COR-L47 (cell line): ENCODE measurements at places on chromosomes 1 and 21.

DNA sequence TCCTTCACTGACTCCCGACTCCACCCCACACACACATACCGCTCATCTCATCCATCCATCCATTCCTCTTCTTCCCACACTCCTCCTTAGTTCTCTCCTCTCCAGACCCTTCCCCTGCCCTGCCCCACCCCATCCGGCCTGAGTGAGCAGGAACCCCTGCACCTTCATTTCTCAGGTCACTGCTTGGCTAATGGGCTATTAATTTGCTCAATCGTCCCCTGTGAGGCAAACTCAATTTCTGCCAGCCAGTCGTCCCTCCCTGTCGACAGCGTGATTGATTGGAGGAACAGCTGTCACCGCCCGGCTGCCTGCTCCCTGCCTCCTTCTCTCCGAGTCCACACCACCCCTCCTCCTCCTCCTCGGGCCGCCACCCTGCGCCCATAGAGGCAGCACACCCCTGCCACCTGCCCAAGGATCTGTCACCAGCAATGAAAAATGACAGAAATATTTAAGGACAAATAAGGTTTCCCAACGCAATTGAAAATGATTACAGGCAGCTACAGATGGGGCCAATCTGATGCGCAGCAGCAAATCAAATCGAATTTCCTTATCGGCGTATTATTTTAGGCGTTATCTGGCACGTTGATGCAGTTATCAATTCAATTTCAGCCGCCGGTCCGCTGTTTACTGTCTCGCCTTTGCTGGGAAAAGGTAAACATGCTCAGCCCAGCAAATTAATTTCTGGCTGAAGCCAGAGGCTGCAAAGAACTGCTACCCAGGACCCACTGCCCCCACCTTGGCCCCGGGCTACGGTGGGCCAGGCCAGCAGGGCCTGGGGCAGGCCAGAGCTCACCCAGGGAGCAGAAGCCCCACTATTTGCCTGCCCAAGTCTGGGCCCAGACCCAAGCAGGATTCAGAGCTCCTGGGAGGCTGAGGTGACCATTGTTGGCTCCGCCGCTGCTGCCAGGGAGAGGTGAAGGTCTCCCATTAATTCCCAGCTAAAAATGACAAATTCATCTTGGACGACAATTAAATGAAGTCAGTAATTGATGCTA is 71.3 kb downstream of the TMEM53 start:
- DNase-seq: peak; percentile 39

DNA sequence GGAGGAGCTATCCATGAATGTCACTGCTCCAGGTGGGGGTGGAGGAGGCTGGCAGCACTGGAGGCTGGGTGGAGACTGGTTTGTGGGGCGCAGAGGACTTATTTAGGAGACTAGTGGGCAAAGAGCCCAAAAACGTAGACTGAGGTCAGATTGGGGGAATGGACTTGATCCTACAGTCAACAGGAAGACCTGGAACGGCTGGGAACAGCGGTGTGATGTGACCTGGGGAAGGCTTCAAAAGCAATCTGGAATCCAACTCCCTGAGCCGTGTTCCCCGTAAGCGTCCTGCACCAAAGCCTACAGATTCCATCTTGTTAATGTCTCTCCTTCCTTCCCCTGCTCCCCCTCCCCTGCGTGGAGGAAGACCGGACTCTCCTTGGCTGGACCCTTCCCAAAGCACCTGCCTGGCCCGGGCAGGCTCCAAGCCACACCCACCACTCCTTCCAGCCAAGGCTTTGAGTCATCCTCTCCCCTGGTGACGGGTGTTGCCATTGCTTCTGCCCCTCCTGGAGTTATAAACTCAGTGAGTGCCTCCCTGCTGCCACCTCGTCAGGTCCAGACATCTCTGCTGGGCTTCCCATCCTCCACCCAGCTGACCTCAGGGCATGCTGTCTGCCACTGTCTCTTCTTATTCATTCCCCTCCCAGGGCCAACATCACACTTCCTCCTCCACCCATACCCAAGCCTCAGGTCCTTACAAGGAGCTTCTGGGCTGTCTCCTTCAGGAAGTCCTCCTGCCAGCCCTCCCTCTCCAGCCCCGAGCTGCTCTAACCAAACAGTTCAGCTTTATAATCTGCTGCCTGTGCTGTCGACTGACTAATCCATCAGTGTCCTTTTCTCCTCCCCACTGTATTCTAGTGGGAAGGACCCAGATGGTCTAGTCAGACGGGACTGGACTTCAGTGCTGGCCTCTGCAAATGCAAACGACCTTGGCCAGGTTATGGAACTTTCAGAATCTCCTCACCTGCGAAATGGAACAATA is 1.6 kb upstream of the CLSTN1 start:
- peak; percentile 71 for DNase-seq

- no peak for DNase-seq
These were observed 185.6 kb downstream of the TGFBR3 start for GRCh38 chr1:91700332-91700731.

DNA sequence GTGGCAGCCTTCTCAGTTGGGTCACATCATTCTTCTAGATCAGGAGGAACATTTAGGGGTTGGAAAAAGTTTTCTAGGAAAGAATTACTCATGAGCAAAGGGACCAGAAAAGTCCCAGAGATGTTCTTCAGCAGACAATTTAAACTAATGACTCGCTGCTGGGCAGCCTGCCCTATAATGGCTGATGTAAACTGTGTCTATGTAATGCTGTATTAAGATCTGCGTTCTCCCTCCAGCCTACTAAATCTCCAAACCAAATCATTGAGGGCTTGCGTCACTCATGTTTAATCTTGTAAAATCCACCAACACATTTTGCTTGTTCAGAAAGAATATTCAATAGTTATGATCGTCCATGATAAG is 92.1 kb downstream of the LRRC8C start:
- no peak for DNase-seq

DNA sequence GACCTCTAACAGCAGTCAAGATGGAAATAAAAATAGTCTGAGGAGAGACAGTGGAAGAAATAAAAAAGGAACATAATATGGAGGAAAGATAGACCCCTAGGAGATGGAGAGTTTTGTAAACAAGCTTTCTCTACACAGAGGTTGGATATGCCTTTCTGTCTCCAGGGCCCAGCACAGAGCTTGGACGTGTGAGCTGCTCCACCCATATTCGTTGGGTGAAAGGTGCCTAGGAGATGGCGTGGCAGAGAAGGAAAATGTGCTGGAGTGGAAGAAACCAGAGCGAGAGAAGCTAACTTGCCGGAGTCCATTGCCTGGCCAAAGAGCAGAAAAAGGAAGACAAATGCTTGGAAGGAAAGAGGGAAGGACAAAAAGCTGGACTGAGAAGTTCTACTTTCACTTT is 78.3 kb upstream of the LMO4 start:
- DNase-seq: no peak
